ENCODE measurements at places on chromosomes 2 and 18.

- DNase-seq: no peak
Measured at GRCh38 chr2:71282493-71282892, 49.1 kb upstream of the ZNF638 start.

- DNase-seq: no peak
Measured at GRCh38 chr2:96928277-96928781, 58.1 kb downstream of the FAM178B start.

- DNase-seq: no peak
Measured at GRCh38 chr2:31828891-31829290, 181.9 kb downstream of the MEMO1 start.

GRCh38 chr18:4230450-4231168 is 224.5 kb downstream of the DLGAP1 start:
- no peak for DNase-seq

GRCh38 chr2:199409759-199410529 is 47.8 kb downstream of the SATB2 start:
- no peak for DNase-seq

GRCh38 chr2:215565897-215566296 is 130.0 kb upstream of the FN1 start:
- no peak for DNase-seq

GRCh38 chr2:217199255-217199630 is 339.4 kb upstream of the TNP1 start:
- no peak for DNase-seq
